ENCODE measurements at places on chromosomes 13 and 19. TPM values are rescaled to one million over a fixed set of nuclear protein-coding genes. Genes with fewer than 3 reads are reported as not detected.

GRCh38 chr13:32016631-32017030 is 14.9 kb upstream of the FRY start:
- no peaks in the 10 kb centered on the region for H3K4me1 ChIP-seq
- H3K27me3 ChIP-seq = no peaks in the 10 kb centered on the region
- no peak for DNase-seq
- no peaks in the 10 kb centered on the region for H3K36me3 ChIP-seq
- H3K4me3 ChIP-seq = no peak overlapping the region
- no peak overlapping the region for H3K27ac ChIP-seq

- H3K27me3 ChIP-seq = peaks cover 42% of the 10 kb centered on the region
- H3K4me3 ChIP-seq = peak within 1 kb of the TSS; percentile 37
Observed at GRCh38 chr19:53881482-53882390, at the start of gene PRKCG. Gene PRKCG, plus strand, starts transcription at chr19:53882197. Its CDS starts 298 bp downstream, at chr19:53882495.

Gene LRRC4B
- total RNA-seq = 4.6 TPM

DNA sequence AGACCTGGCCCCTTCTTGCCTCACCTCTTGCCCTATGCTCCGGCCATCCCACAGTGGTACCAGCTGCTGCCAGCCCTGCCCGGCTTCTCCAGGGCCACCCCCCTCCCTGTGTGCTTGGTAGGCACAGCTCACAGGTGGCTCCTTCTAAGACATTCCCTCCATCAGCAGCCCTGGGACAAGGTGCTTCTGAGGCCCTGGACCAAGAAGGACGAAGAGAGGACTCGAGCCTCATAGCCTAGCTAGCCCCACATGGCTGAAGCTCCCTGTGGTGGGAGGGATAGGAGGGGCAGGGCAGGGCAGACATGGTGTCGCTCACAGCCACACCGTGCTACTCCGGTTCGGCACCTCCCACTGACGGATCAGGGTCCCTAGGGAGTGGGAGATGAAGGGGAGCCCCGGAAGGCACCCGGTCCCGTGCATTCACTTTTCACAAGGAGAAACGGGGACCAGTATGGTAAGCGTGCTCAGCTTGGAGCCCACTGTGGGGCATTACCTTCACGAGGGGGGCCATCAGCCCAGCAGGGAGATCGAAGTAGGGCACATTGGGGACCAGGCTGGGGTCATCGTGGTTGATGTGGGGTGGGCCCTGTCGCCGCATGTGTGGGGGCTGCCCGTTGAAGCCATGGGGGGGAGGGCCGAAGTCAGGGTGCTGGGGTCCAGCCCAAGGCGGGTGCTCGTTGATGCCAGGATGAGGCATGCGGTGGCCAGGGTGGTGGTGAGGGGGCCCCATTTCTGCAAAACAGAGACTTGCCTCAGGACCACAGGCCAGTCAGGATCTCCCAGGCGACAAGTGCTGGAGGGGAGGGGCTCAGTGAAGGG is 19.5 kb downstream of the CHERP start:
- H3K27ac ChIP-seq = no peak overlapping the region
- no peaks in the 10 kb centered on the region for H3K4me1 ChIP-seq
- H3K36me3 ChIP-seq = peaks cover 99% of the 10 kb centered on the region
- no peaks in the 10 kb centered on the region for H3K27me3 ChIP-seq

DNA sequence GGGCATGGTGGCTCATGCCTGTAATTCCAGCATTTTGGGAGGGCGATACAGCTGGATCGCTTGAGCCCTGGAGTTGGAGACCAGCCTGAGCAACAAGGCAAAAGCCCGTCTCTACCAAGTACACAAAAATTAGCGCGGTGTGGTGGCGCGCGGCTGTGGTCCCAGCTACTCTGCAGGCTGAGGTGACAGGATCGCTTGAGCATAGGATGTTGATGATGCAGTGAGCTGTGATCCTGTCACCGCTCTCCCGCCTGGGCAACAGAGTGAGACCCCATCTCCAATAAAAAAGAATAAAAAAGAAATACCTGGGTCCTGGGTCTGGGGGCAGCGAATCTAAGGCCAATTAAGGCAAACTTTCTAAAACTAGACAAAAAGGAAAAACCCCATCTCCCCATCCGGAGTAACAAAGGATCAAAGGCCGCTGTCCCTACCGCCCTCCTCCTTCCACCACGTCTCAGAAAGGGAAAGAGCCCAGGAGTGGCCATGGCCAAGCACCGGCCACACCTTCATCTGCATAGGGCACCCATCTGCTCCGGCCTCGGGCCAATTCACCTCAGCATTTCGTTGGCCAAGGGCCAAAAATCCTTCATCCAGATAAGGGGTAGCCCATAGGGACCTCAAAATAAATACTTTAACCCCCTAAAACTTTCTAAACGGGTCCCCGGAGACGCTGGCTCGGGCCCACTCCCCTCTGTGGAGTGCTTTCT is 851 bp downstream of the ZNF320 start:
- H3K27ac ChIP-seq = peak overlapping the region; percentile 91
- H3K4me3 ChIP-seq = peak overlapping the region; percentile 73
- DNase-seq = peak; percentile 66
- H3K27me3 ChIP-seq = no peaks in the 10 kb centered on the region
- H3K36me3 ChIP-seq = peaks cover 3% of the 10 kb centered on the region
- peaks cover 5% of the 10 kb centered on the region for H3K4me1 ChIP-seq

GRCh38 chr13:67518785-67519184 is 288.6 kb upstream of the PCDH9 start:
- H3K36me3 ChIP-seq = no peaks in the 10 kb centered on the region
- H3K27me3 ChIP-seq = no peaks in the 10 kb centered on the region
- no peak for DNase-seq
- H3K27ac ChIP-seq = no peak overlapping the region
- H3K4me3 ChIP-seq = no peak overlapping the region

DNA sequence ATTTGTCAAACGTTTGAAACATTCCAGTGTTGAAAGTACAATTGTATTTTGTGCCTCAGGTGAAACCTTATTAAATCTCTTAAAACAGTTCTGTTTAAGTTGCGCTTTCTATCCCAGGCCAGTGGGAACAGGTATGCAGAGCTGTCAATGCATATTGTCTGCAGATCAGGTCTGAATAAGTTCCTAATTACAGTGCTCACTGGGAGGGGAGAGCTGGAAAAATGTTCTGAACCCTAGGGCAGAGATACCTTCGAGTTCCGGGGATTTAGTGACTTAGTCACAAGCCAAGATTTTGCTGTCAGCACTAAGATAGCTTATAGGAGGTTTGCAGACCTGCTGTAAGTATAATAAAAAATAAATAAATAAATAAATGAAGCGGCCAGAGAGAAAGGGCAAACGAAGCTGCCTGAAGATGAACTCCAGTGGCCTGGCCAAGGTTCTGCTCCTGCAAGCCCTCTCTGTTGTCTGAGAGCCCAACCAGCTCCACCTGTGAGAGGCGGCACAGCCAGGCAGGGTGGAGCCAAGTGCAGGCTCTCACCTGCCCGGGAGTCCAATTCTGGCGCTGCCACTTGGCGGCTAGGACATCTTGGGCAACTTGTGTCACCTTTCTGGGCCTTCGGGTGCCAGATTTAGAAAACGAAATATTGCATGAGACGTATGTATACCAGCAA is 97.9 kb upstream of the SLC7A1 start:
- H3K27me3 ChIP-seq = peaks cover 4% of the 10 kb centered on the region
- H3K36me3 ChIP-seq = no peaks in the 10 kb centered on the region
- no peak overlapping the region for H3K27ac ChIP-seq

Gene MRPS31
- total RNA-seq = 18.4 TPM

Gene DLL3
- total RNA-seq = not detected

Gene CCNA1
- total RNA-seq = 0.46 TPM

Gene KIR2DL3
- total RNA-seq = not detected

DNA sequence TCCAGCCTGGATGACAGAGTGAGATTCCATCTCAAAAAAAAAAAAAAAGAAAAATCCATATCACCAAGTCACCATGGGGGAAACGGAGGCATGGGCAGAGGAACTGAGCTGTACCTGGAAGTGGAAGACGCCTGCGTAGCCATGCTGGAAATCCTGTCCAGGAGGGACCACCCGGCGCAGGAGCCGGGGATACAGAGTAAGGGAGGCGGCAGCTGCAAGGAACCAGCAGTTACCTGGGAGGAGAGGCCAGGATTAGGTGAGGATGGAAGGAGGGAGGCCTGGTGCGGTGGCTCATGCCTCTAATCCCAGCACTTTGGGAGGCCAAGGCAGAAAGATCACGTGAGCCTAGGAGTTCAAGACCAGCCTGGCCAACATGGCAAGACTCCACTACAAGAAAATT is 2.0 kb downstream of the CAPN12 start:
- no peak for DNase-seq
- H3K4me1 ChIP-seq = no peaks in the 10 kb centered on the region
- no peak overlapping the region for H3K4me3 ChIP-seq

- H3K4me3 ChIP-seq = no peak overlapping the region
Observed at GRCh38 chr13:108305655-108306054, 36.1 kb downstream of the TNFSF13B start.

DNA sequence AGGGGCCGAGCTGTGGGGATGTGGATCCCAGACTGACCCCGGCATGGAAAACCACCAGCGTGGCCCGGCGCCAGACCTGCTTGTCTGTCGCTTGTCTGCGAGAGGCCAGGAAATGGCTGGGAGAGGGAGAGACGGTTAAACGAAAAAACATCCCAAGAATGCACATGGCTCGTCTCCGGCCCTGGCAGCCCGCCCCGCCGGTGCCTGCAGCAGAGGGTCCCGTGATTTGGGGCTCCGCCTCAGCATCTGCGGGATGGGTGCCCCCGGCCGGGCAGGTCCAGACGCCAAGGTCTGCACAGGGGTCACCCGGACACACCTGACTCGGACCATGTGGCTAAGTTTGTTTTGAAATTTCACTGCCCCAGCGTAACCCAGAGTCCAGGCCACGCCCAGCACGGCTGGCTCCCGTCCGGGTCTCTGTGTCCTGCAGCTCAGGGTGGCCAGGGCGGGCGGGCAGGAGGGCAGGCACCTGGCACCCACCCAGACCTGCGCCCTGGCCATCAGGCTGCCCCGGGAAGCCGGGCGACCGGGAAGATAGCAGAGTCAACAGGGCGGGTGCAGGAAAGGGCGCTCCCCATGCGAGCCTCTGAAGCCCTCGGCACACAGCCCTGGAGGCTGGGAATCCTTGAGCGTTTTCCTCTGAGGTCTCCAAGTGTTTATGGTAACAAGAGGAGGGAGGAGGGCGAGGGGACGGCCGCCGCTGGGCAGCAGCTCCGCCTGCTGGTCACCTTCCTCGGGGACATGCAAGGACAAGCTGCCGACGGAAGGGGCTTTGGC is 103.2 kb downstream of the GADD45B start:
- DNase-seq = peak; percentile 95
- peaks cover 29% of the 10 kb centered on the region for H3K4me1 ChIP-seq
- H3K4me3 ChIP-seq = peak overlapping the region; percentile 41

Gene HCN2
- 0.52 TPM for total RNA-seq

- H3K4me1 ChIP-seq = peaks cover 18% of the 10 kb centered on the region
- no peak overlapping the region for H3K4me3 ChIP-seq
- H3K27me3 ChIP-seq = peaks cover 97% of the 10 kb centered on the region
Observed at GRCh38 chr13:99983499-99984401, 2.2 kb downstream of the ZIC2 start.

GRCh38 chr19:17687857-17688784 is at the start of gene UNC13A:
Gene UNC13A, minus strand, starts transcription at chr19:17688354. Its CDS starts 155 bp downstream, at chr19:17688199.
- H3K27ac ChIP-seq = no peak within 1 kb of the TSS
- peak; percentile 69 for DNase-seq
- no peak within 1 kb of the TSS for H3K4me3 ChIP-seq
- H3K27me3 ChIP-seq = peaks cover 36% of the 10 kb centered on the region

Gene TMPRSS9
- total RNA-seq = not detected

Gene CARS2
- total RNA-seq = 69.5 TPM

GRCh38 chr13:50275392-50276063 is 260.3 kb downstream of the KCNRG start:
- H3K27ac ChIP-seq = no peak overlapping the region

Gene ZNF350
- 13.0 TPM for total RNA-seq

Gene CCDC122
- total RNA-seq = 4.9 TPM

Gene VSTM2B
- not detected for total RNA-seq

GRCh38 chr13:50889317-50889716 is 20.3 kb upstream of the RNASEH2B start:
- H3K4me1 ChIP-seq = peaks cover 9% of the 10 kb centered on the region
- H3K27ac ChIP-seq = no peak overlapping the region
- H3K27me3 ChIP-seq = no peaks in the 10 kb centered on the region
- DNase-seq = no peak
- no peak overlapping the region for H3K4me3 ChIP-seq
- H3K36me3 ChIP-seq = no peaks in the 10 kb centered on the region

GRCh38 chr19:4839192-4839591 is 7.7 kb upstream of the TICAM1 start:
- no peak overlapping the region for H3K4me3 ChIP-seq
- no peaks in the 10 kb centered on the region for H3K4me1 ChIP-seq
- no peak for DNase-seq
- no peak overlapping the region for H3K27ac ChIP-seq

DNA sequence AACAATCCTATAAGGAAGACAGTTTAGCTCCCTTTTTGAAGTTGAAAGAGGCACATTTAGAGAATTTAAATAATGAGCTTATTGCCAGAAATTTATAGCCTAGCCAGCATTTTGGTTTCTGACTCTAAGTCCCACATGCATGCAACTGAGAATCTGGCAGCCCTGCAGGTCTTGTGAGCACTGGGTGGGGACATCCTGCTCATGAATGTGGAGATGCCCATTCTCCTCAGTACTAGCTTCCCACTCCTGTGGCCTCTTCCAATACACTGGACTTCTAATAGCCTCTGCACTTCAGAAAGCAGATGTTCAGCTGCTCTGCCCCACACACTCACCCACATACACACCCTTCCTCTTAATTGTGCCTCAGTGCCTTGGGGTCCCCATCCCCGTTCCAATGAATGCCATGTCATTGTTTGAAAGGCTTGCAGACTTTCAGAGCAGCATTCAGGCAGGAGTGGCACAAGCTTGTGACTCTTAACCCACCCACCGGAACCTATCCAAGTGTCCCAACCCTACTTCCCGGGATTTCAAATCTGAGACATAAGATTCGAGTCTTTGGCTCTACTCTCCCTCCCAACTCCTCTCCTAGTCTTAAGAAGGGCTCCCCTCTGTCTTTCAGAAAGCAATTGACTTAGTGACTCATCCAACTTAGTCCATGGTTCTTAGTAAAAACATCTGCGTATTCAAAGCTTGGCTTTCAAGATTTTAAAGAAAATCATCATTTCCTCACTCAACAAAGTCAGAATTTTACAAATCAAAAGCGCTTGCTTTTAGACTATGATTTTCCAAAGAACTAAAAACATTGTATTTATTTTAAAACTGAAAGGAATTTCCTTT is 80.0 kb upstream of the FREM2 start:
- H3K4me1 ChIP-seq = no peaks in the 10 kb centered on the region
- H3K27ac ChIP-seq = no peak overlapping the region
- H3K36me3 ChIP-seq = no peaks in the 10 kb centered on the region

Gene NOVA2
- 21.2 TPM for total RNA-seq

Gene ZNF625
- 8.5 TPM for total RNA-seq

Gene CD177
- 3.1 TPM for total RNA-seq

DNA sequence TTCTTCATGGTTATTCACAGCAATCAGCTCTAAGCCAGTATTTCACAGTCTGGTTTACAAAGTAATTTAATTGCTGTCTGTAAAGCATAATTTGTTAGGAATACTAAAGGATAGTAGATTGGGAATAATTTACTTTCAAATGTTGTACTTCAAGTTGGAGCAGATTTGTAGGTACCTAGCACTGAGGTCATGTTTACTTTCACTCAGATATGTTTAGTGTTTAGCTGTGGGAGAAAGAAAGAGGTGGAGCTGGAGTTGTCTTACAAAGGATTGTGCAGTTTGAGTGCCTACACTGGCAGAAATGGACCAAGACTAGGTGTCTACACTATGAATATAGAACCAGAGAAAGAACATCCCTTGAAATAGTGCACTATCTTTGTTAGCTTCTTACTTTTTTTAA is 464.6 kb downstream of the PCDH9 start:
- no peak overlapping the region for H3K4me3 ChIP-seq
- no peaks in the 10 kb centered on the region for H3K27me3 ChIP-seq
- no peaks in the 10 kb centered on the region for H3K4me1 ChIP-seq
- H3K27ac ChIP-seq = no peak overlapping the region
- H3K36me3 ChIP-seq = no peaks in the 10 kb centered on the region
